ENCODE measurements at places on chromosomes 7 and 10.

DNA sequence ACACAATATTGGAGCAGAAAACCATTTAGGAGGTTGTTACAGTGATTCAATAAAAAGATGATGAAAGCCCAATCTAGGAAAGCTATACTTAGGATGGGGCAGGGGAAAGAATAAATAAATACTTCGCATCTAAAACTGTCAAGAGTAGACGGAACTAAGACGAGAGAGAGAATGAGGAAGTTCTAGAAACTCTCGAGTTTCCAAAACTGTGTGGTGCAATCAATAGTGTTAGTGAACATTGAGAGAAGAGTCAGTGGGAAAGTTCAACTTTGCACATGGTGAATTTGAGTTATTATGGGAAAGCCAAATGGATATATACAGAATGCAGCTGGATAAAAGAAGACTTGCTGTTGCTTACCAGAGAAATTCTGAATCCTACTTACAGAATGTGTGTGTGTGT, 133.8 kb upstream of the MEOX2 start:
- DNase-seq, result no peak

GRCh38 chr10:34290412-34291081, 524.5 kb downstream of the PARD3 start:
- no peak for DNase-seq

DNA sequence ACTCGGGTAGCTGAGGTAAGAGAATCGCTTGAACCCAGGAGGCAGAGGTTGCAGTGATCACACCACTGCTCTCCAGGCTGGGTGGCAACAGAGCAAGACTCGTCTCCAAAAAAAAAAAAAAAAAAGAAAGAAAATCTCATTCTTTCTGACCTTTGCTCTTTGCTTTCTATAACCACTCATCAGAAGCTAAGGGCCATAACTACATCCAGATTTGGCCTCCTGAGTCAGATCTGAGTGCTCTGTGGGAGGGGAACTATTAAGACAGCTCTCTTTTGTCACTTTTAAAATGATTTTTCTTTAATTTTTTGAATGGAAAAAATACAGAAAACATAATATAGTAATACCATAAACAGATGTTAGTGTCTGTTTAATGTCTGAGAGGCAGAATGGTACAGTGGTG, 210.1 kb downstream of the KIAA1217 start:
- DNase-seq, result no peak

DNA sequence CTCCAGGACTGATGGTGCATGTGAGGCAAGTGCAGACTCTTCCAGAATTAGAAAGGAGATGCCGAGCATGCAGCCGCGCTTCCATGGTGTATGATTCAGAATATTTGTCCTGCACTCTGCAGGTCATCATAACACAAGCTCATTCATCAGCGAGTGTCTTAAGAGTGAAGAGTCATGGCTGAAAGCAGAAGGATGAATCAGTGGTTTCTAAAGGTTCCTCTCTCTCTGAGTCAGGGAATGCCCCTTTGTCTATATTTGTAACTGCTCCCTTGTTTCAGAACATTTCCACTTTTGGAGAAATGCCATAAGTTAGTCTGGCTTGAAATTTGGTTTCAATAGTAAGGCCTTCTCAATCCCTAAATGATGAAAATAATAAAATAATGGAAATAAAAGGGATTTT, 52.3 kb downstream of the HECW1 start:
- no peak for DNase-seq

- no peak for DNase-seq
These were observed 217.6 kb upstream of the TMEM229A start for GRCh38 chr7:124250297-124251034.

GRCh38 chr10:123143162-123143824, 4.6 kb upstream of the HMX2 start:
- no peak for DNase-seq

DNA sequence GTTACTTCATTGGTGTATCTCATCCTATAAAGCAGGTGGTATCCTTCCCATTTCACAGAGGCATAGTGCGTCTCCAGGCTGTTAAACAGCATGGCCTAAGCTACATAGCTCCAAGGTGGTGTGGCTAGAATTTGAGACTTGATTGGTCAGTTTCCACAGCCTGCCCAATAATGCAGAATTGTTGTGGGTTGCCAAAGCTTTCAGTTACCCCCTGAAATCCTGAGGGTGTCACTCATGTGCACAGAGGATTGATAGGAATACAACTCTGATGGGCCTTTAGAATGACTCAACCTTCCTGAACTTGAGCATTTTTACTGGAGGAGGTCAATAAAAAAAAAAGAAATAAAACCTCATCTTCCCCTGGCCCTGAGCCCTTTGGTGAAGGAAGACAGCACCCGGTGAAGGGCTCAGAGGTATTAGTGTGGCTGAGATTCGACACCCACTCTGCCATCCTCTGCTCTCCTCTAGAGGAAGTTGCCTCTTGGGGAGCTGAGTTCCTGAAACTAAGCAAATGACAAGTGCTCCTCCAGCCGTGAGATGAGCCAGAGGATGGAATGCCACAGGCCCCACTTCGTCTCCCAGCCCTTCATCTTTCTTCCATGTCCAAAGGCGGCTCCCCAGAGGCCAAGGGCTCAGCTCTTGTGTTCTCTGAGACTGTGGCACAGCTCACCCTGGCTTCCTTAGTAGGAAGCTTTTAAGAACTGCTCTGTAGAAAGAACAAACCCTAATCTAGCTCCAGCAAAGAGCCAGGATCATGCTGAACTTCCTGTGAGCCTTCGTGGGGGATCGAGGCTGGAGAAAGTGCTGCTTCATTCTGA, 1.0 kb downstream of the ACSL5 start:
- no peak for DNase-seq

- DNase-seq, result no peak
These were observed 115.1 kb upstream of the AGK start for GRCh38 chr7:141436139-141436538.

DNA sequence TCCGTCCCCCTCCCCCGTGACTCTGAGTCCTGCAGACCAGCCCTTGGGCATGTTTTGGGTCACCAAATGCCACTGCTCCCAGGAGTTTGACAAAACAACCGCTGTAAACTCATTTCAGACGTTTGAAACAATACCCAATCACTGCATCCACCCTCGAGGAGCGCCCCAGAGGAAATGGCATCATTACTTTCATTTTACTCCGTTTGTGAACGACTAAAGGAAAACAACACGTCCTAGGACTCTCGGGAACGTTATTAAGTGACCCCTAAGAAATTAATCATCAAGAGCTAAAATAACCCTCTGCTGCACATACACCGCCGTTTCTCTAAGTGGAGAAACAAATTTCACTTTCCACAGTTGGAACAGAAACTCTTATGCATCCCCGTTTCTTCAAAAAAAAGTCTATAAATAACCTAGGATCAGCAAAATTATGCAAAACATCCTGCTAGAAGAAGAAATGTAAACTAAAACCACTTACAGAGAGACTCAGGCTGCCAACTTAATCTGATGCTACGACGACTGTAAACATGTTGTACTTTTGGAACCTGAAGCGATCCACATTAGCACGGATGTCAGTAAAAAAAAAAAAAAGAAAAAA, 109.9 kb upstream of the EFCAB10 start:
- peak; percentile 20 for DNase-seq

DNA sequence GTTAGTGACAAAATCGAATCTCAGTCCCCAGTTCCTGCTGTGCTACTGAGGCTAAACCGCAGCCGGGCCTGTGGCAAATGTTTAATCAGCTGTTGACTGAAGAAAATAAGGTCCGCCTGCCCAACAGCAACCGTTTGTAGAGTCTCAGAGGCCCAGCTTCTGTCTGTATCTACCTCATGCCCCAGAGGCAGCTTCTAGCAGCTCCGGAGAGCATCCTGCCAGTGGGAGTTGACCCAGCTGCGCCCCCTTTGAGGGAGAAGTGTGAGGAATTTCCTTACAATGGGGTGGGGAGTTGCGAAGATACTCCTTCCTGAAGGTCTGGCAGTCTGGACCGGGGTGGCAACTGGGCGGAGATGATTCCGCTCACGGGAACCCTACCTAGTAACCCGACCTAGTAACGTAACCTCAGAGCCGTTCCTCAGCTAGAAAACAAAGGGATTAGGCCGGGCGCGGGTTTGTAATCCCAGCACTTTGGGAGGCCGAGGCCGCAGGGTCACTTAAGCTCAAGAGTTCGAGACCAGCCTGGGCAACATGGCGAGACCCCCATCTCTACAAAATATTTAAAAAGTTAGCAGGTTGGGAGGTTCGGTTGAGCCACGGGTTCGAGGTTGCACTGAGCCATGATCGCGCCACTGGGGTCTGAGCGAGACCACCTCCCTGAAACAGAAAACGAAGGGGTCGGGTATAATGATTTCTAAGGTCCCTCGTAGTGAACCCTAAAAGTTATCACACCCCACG, 846 bp upstream of the ZNF775 start:
- no peak for DNase-seq

DNA sequence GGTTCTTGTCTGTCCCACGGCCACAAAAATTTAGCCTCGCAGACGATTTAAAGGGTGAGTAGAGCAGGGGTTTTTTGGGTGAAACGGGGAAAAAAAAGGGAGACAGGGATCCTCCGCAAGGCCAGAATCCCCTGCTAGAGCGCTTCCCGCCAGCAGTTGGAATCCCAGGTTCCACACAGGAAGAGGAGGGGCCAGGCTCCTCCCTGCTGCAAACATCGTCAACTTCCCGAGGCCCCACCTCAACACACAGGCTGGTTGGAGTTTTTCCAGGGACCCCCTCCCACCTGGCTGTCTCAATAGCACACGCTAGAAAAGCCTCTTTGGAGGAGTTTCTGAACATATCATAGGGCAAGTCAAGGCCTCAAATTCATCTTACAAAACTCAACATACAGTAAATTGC, 112.7 kb downstream of the MTERF1 start:
- no peak for DNase-seq

GRCh38 chr10:119863951-119864565, 8.6 kb downstream of the MCMBP start:
- no peak for DNase-seq

GRCh38 chr7:64300641-64301405, 12.9 kb upstream of the ZNF736 start:
- DNase-seq, result no peak

- no peak for DNase-seq
These were observed 69.8 kb downstream of the SKAP2 start for GRCh38 chr7:26794541-26794940.

DNA sequence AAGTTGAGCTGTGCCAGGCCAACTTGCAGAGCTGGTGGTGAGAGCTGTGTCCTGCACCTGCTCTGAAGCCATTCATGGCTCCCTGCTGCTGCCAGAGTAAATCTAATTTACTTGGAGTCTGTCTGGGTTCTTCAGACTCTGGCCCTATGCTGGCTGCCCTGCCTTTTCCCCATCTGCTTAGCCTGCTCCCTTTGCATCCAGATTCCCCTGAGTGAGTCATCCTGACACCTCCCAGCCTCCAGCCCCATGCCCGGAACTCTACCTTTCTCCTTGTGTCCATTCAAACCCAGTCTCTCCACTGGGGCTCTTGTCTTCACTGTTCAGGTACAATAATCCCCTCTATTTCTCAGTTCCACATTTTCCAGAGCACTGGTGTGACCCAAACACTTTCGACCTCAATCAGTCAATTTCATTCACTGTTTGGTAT, 434.4 kb upstream of the ZMIZ1 start:
- DNase-seq, result no peak

- DNase-seq, result no peak
These were observed 22.7 kb upstream of the TOMM7 start for GRCh38 chr7:22845221-22845834.

- DNase-seq, result no peak
These were observed 179.9 kb upstream of the CHRM2 start for GRCh38 chr7:136688601-136689000.

GRCh38 chr10:71494980-71495381, 98.3 kb downstream of the CDH23 start:
- no peak for DNase-seq

- no peak for DNase-seq
These were observed 53.9 kb downstream of the SYPL1 start for GRCh38 chr7:106057962-106058927.

DNA sequence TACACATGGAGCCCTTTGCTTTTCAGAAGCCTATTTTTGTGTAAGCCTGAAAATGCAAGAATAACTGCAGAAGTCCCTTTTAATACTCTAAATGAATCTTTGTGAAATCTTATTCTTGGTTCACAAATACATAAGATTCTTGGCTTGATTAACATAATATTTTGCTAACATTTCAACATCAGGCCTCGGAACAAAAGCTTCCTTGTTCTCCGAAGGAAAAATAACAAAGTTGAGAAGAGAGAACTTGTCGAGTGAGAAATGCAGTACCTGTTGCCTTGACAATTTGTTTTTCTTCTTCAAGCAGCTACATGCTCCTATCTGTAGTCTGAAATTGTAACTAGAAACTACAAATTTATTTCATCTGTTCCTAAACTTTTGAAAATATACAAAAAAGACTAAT, 8.5 kb downstream of the NT5C2 start:
- DNase-seq, result no peak

- DNase-seq, result no peak
These were observed 1005.5 kb downstream of the KCNMA1 start for GRCh38 chr10:76631884-76632766.

- no peak for DNase-seq
These were observed 167.3 kb upstream of the KLF14 start for GRCh38 chr7:130901209-130901783.

Measured in activated T-helper 1 cell treated with anti-CD3 and anti-CD28 coated beads, Interleukin-2, amount 50 U/mL, for 16 hours (primary cell).